ENCODE measurements at places on chromosomes 3 and 15.

DNA sequence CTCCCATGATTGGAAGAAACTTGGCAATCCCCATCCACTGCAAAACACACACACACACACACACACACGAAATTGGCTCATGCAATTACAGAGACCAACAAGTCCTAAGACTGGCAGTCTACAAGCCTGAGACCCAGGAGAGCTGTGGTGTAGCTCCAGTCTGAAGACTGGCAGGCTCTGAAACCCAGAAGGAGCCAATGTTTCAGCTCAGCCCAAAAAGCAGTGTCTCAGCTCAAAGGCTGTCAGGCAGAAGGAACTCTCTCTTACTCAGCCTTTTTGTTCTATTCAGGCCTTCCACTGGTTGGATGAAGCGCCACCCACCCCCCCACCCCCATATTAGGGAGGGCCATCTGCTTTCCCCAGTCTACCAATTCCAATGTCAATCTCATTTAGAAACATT is 32.1 kb downstream of the MESD start:
- no peak for DNase-seq

DNA sequence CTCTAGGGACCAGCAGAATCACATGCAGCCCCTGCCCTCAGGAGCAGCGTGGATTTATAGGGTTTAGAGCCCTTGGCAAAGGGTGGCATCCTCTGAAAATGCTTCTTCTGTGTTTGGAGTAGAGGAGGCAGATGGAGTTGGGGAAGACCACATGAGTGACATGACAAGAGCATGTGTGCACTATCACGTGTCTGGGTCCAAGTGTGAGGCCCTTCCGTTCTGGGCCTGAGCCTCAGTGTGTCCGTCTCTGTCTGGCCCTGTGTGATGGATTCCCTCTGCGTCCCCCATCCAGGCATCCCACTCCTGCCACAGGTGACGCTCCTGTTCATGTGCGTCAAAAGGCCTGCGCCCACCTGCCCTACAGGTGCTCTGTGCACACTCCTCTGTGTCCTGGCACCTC is 30.1 kb downstream of the FGD5 start:
- no peak for DNase-seq

DNA sequence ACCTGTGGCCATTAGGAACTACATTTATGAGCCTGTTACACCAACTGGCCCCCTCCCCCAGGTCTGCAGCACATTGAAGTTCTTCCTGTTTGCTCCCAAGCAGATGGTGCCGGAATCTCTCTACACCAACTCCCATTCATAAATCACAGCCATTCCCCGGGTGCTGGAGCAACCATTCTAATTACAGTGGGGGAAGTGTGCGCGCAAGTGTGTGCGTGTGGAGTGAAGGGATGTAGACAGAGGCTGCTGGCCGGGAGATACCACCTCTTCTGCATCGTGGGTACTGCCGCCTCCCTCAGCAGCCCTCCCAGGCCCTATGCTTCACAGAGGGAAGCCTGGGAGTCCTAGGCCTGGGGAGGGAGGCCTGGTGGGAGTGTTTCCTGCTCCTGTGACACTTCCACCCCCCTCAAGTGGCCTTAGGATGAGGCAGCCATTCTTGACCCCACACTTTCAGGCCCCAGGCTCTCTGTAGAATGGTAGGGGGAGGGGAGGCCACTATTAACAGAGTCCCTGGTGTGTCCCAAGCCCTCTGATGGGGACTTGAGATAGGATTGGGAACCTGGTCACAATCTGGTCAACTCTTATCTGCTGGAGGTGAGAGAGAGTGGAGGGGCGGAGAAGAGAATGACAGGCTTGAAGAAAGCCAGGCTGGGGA is 69.1 kb downstream of the MAGEF1 start:
- DNase-seq = no peak

DNA sequence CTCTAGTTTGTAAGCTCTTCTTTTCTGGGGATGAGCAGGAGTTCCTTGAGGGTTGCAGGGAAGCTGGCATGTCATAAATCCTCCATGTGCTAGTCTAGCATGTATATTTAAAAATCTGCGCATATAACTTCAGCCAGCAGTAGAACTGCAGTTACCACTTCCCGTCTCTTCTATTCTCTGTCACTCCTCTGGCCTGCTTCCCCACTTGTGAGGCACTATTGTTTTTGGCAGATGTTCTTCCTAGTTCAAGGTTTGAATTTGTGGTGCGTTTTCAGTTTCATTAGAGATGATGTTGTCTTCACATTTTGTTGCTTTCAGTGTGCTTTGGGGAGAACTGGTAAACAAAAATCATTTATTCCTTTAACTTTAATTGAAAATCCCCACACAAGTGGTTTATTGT is 169.1 kb upstream of the ZPLD1 start:
- DNase-seq = no peak

- no peak for DNase-seq
Measured at GRCh38 chr3:155412904-155413303, 119.4 kb upstream of the STRIT1 start.

- no peak for DNase-seq
Measured at GRCh38 chr3:73600293-73600938, 24.3 kb downstream of the PDZRN3 start.
